NCI-H187 treated with DMSO at 0.1 percent for 48 hours (cell line): ENCODE measurements at places on chromosomes 6 and 20.

- no peak for DNase-seq
Measured at GRCh38 chr6:9101920-9102319, 666.6 kb upstream of the SLC35B3 start.

DNA sequence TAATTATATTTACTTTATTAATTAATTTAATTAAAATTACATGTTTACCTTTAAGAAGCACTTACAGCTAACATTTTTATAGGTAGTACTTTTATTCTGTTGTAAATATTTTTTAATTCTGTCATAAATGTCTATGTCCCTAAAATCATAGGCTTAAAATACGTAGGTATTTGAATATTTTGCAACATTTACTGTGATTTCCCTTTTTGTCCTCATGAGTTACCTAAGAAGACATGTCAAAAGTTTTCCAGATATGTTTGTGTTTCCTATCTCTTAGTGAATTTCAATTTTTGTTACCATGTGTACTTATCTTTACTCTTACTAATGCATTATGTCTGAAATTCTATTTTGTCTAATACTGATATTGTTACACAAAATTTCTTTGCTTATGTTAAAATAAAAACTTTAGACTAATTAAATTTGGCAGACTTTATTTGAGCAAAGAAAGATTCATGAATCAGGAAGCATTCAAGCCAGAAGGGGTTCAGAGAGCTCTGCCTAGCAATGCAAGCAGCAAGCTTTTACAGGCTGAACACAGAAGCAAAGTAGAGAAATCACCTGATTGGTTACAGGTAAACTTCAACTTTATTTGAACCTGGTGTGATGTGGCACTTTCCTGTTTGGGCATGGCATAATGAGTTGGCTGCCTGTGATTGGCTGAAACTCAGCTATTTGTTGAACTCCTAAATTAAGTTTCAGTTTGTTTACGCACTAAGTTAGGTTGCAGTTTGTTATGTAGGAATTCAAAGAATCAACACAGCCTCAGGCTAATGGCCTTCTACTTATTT lies 123.2 kb upstream of the TMEM170B start:
- DNase-seq: no peak

DNA sequence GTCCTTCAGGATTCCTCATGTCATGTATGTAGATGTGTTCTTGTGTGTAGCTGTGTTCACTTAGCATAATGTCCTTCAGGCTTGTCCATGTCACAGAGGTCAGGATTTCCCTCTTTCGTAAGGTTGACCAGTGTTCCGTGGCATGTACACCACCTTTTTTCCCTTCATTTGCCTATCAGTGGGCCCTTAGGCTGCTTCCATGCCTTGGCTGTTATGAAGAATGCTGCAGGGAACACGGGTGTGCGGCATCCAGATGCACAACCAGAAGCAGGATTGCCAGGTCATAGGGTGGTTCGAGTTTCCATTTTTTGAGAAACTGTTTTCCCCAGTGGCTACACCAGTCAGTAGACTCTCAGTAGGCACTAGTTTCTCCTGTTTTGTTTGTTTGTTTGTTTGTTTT lies 29.2 kb downstream of the SYNDIG1 start:
- no peak for DNase-seq

GRCh38 chr6:170376386-170377043 lies 70.0 kb downstream of the FAM120B start:
- DNase-seq: peak; percentile 66

DNA sequence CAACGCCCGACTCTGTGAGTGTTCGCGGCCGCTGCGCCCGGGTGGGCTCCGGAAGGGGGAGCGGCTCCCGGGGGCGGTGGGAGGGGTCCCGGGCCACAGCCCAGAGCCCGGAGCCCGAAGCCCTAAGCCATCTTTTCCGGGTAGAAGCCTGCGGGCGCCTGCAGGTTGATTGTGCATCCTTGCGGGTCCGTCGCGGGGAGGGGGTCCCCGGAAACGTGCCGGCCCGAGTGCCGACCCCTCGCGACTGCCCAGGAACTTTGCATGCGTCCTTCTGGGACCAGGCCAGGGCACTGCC lies 413 bp downstream of the PTPRA start:
- no peak for DNase-seq

DNA sequence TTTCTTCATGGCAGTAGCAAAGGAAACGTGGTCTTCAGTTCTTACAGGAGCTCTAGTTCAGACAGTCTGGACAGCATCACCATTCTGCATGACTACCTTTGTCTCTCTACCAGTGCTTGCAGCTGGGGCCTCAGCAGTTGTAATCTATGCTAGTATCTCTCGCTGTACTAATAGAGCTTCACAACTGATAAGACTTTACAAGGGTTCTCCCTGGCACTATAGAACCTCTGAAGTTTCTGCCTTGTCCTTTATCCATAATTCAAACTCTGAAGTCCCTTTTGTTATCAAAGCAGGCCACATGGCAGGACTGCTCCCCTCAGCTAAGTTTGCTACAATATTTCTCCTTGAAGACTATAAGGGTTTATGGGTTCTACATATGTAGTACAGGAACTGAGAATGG lies 842.1 kb upstream of the ADGRB3 start:
- DNase-seq: no peak

- DNase-seq: no peak
Measured at GRCh38 chr20:49276961-49277785, 684 bp downstream of the ZNFX1 start.

DNA sequence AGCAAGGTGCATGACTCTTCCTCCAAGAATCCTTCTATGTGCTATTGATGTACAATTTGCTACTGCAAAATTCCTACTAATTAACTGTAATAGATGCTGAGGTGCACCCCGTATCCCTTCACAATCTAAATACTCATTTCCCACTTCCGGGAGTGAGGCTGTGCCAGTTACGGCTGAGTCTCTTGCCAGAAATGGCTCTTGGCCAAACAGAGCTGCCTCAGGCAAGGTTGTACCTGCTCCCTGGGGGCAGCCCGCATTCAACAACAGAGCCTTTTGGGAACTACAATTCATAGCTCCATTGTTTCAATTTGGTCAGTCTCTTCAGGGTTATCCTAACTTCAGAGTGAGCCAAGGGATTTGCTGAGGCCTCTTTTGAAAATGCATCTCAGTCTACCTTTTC lies 789.8 kb upstream of the MAP3K7 start:
- no peak for DNase-seq

GRCh38 chr6:75337835-75338580 lies 53.4 kb upstream of the TMEM30A start:
- no peak for DNase-seq
